ENCODE measurements at places on chromosomes 3 and 15.

DNA sequence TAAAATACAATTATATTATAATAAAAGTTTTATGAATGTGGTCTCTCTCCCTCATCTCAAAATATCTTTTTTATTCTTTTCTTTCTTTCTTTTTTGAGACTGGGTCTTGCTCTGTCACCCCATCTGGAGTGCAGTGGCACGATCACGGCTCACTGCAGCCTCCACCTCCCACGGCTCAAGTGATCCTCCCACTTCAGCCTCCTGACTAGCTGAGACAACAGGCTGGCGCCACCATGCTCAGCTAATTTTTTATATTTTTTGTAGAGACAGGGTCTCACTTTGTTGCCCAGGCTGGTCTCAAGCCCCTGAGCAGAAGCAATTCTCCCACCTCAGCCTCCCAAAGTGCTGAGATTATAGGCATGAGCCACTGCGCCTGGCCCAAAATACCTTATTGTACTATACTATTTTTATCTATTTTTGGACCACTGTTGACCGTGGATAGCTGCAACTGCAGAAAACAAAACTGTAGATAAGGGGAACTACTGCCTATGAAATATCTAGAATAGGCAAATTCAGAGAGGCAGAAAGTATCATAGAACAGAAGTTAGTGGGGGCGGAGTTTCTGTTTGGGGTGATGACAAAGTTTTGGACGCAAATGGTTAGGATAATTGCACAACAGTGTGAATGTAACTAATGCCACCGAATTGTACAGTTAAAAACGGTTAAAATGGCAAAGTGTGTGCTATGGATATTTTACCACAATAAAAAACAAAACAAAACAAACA, 66.6 kb downstream of the SLC12A8 start:
- DNase-seq: peak; percentile 57

DNA sequence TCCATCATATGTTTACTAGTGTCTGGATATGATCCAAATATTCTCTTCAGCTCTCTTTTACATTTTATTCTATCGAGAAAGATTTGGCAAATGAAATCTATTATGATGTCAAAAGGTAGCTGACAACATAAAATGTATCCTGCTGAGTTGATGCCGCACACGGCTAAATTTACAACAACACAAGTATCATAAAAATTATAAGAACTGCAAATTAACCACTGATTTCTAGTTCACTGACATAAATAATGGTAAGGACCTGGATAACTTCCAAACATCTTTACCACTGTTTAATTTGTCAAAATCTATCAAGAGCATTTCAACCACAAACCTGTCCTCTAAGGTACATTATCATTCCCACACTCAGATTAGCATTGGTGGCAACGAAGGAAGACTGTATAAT, 244.5 kb downstream of the FOXP1 start:
- no peak for DNase-seq

DNA sequence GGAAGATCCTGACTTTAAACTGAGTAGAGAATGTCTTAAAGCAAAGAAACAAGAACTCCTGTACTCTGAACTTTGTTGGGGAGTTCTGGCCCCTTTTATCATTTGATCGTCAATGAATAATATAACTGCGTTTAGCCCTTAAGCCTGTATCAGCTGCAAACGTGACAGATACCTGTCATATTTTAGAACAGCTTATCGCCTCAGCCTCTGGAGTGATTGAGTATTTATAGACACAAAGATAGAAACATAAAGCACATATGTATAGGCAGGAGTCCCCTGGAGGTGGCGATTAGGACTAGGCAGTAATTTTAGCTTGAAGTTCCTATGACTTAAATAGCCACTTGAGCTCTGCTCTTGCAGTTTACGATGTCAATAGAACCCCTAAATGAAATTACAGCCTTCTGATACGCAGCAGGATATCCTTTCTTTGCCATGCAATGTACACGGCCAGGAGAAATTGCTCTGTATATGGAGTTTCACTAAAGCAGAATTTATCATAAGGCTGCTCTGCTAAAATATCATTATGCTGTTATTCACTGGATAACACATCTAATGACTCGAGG, 321.8 kb downstream of the TIGIT start:
- DNase-seq: no peak

DNA sequence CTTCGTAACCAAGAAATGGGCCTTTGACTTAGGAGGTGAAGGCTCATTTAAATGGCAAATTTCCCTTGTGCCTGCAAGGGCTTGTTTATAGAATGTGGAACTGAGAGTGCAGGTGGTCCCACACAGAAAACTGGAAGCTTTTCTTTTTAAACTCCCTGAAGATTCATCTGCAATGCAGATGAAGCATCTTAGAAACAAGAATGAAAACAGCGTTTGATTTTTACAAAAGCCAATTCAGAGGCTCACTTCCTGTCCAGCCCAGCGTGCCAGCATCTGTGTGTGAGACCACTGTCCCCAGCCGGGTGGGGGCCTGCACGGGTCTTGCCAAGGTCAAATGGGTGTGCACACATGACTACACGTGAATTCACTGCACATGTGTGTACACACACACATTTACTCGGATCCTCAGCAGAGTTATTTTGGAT, 94.7 kb downstream of the LINGO1 start:
- DNase-seq: peak; percentile 78

- no peak for DNase-seq
Measured at GRCh38 chr15:60326343-60326742, 71.4 kb downstream of the ANXA2 start.

DNA sequence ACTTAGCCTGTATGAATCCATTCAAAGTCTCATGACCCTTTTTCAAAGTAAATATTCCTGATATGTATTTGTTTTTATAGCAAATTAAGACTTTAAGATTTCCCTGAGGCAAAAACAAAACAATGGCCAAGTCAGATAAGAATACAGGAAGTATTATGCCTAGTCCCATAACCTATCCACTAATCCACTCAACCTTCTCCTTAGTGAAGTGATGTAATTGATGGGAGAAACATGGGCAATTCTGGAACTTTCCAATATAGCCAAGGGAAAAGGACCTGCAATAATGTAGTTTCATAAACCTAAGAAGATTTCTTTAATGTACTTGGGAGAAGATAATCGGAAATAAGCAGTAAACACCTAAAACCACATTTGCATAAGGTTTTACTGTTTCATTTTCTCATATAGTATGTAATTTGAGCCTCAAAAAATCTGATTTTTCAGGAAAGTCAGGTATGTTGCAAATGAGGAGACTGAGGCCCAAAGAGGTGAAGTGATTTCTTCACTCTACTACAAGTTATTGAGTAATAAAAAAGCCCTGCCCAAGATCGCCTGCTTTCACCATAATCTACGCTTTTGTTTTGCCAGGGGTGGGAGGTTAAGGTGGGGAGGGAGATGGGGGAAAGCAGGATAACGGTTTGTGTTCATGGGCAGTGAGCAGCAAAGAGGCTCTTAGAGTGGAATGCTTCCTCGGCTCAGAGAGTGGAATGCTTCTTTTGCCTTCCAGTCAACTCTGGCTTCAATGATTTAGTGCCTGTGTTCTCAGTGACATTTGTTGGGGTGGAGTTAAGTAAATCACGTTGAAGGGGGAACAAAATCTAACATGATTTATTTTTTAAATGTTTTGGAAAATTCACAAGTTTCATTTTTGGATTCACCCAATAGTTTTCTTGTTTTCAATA, 95.0 kb upstream of the FNDC3B start:
- DNase-seq: no peak

DNA sequence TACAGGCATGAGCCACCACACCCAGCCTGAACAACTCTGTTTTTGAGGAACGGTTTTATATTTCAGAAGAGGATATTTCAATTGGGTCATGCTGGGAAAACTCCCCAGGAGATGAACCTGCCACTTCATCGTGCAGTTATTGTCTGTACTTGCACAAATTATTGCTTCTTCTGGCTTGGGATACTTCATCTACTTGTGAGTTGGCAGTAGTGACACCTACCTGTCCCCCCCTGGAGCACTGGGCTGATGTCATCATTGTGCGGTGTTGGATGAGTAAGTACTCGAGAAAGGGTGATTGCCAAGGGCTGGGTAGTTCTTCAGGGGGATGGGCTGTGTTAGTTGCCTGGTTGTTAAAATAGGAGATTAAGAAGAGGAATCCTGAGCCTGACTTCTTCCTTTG, 85.1 kb upstream of the SAMMSON start:
- no peak for DNase-seq

- peak; percentile 32 for DNase-seq
Measured at GRCh38 chr3:31448035-31448881, 84.5 kb upstream of the STT3B start.

DNA sequence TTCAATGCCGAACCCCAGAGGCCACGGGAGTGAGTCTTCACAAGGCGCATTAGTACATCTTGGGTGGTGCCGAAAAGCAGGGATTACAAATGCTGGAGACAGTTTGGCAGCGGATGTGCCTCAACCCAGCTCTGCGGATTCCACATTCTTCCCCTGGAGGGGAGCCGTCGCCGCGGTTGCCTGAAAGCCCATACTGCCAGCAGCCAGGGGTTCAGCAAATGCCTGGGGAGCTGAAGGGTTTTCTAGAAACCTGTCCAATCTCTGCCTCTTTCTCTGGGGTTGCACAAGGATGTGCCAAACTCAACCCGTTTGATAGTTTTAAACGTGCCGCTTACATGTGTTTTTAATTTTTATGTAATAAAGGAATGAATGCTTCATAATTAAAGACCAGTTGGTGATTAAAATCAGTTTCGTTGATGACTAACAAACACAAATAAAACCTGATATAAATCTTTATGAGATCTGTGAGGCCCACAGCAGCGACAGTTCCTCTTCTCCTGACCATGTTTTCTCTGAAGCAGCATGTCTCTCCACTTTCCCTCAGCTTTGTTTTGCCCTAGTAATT, 74.6 kb upstream of the LEKR1 start:
- DNase-seq: no peak

DNA sequence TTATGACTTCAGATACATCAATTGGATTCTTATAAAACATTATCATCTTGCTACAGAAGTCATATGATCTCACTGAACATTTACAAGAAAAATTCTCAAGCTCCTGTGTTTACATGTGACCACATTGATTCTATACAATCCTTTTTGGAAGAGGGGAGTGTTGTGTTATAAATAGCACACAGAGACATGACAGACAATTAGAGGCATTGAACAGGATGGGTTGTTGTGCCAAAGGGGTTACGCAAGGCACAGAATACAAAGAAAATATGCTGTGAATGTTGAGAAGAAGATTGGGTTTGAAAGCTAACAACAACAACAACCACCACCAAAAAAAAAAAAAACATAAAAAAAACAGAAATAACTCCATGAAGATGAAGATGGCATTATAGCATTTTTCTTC, 32.5 kb upstream of the TBL1XR1 start:
- DNase-seq: no peak

GRCh38 chr15:39242345-39242744, 338.5 kb upstream of the THBS1 start:
- no peak for DNase-seq

- DNase-seq: no peak
Measured at GRCh38 chr3:163362151-163362550, 1716.1 kb downstream of the SI start.

GRCh38 chr3:124903896-124904834, 17.0 kb upstream of the ITGB5 start:
- DNase-seq: no peak

- no peak for DNase-seq
Measured at GRCh38 chr3:151580591-151580990, 119.7 kb upstream of the IGSF10 start.

GRCh38 chr15:64691896-64692565, 83.4 kb downstream of the RBPMS2 start:
- no peak for DNase-seq

DNA sequence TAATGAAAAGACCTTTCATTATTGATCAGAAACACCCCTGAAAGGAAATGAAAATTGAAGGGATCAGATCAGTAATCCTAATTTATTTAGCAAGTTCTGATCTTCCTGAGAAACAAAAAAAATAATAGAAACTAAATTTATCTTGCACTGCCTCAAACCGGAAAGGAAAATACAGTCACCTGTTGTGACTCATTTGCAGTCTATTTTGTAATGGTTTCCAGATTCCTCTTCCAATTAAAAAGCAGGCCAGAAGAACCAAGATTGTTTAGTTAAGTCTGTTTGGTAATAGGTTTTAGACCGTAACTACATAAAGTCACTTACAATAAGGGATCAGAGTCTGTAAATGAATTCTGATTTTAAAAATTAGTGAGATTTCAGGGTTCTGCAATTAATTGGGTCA, 49.7 kb upstream of the ATOSA start:
- no peak for DNase-seq

- no peak for DNase-seq
Measured at GRCh38 chr3:137792626-137793271, 28.6 kb downstream of the SOX14 start.

GRCh38 chr3:171788546-171789351, 21.5 kb downstream of the PLD1 start:
- no peak for DNase-seq

GRCh38 chr3:106083207-106083606, 214.4 kb upstream of the CBLB start:
- no peak for DNase-seq

DNA sequence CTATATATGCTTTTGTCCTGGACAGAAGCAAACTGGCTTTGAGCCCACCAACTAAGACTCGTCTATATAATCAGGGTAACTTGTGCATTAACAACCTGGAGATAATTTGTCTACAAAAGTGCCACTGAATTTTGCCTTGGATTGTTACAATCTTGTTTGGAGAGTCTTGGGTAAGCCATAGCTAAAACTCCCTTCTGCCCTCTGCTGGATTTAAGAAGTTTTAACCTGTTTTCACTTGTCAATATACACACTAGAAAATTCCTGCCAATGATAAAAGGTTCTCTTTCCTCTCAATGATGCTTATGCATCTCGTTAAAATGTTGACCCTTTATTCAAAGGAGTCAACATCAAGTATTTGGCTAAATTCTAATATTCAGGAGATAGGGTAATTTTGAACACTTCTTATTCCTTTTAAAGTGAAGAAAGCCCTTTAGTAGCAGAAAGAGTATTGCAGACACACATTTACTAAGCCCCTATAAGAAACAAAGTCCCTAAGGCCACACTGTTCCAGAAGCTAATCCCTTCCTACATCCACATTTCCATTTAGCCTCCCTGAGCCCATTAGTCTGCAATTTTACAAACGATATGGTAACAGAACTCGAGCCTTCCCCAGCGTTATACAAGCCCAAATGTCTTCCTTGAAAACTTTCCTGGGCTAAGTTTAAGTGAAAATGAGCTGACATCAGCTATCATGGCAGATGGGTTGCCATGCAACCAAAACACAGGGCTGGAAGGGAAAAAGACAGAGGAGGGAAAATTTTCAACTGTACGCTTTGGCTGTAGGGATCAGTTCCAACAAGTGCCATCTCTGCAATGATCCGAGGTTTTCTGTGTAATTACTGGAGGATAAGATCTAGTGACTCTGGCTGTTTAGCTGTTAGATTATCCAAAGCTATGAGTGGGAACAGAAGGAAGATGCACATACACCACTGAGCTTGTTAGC, 75.9 kb upstream of the FGF12 start:
- peak; percentile 47 for DNase-seq

GRCh38 chr15:45107941-45108630, 5.9 kb downstream of the DUOX2 start:
- DNase-seq: no peak
